ENCODE measurements at places on chromosomes 4 and X. TPM values are rescaled to one million over a fixed set of nuclear protein-coding genes. Genes with fewer than 3 reads are reported as not detected.

Gene RRH
- 0.07 TPM for total RNA-seq

Gene PWWP3B
- 1.5 TPM for total RNA-seq

Gene MTNR1A
- not detected for total RNA-seq

Gene HMX1
- total RNA-seq, result not detected

Gene MAOA
- 120 TPM for total RNA-seq

Gene TLR2
- 1.3 TPM for total RNA-seq

Gene CXorf49
- not detected for total RNA-seq

Gene HERC5
- total RNA-seq, result 1.7 TPM

Gene EMCN
- 105 TPM for total RNA-seq

Gene TCEAL5
- not detected for total RNA-seq

Gene ZNF630
- 2.3 TPM for total RNA-seq

Gene MAP7D2
- 0.04 TPM for total RNA-seq

Gene UGT2B11
- total RNA-seq, result not detected

Gene GRIA2
- total RNA-seq, result not detected

Gene PAK3
- 1.5 TPM for total RNA-seq

Gene NDNF
- not detected for total RNA-seq

Gene CTAG2
- total RNA-seq, result not detected

Gene PTTG2
- not detected for total RNA-seq

Gene TET2
- total RNA-seq, result 7.1 TPM

Gene PAGE5
- total RNA-seq, result not detected

Gene CLCN4
- 13.3 TPM for total RNA-seq

Gene GCNA
- 2.3 TPM for total RNA-seq

Gene SRPK3
- total RNA-seq, result 0.07 TPM

Gene SHROOM3
- 3.3 TPM for total RNA-seq

Gene DDX60
- 18.1 TPM for total RNA-seq

Gene AVPR2
- not detected for total RNA-seq

Gene CENPI
- total RNA-seq, result 44.7 TPM

Gene PDCL2
- not detected for total RNA-seq

Gene SLC6A14
- total RNA-seq, result not detected

Gene TEX13D
- total RNA-seq, result not detected

Gene VEGFC
- 18.9 TPM for total RNA-seq

Gene KANTR
- 4.6 TPM for total RNA-seq

Gene SPANXC
- total RNA-seq, result not detected

Gene MAGEB18
- total RNA-seq, result not detected

Gene RBM46
- total RNA-seq, result not detected

Gene TMPRSS11A
- not detected for total RNA-seq

Gene CDKL2
- total RNA-seq, result 0.13 TPM

Gene PPEF1
- total RNA-seq, result not detected

Gene PGAM4
- total RNA-seq, result not detected

Gene TLR1
- 6.5 TPM for total RNA-seq

Gene DDX53
- total RNA-seq, result not detected

Gene FGF16
- 4.5 TPM for total RNA-seq

Gene TRIM61
- total RNA-seq, result not detected

Gene SLC25A43
- total RNA-seq, result 17.7 TPM

Gene PAGE2B
- total RNA-seq, result not detected

Gene GPM6B
- total RNA-seq, result 1.1 TPM

Gene SPANXN4
- not detected for total RNA-seq

Gene PNMA6A
- total RNA-seq, result 0.53 TPM

Gene MAGEC1
- total RNA-seq, result 0.07 TPM

Gene FAM53A
- total RNA-seq, result 2.0 TPM

Gene OSTC
- 274 TPM for total RNA-seq

Gene CFAP99
- not detected for total RNA-seq

Gene PAGE1
- total RNA-seq, result not detected

Gene GATA1
- not detected for total RNA-seq

Gene RPS6KA6
- 0.95 TPM for total RNA-seq

Gene LAS1L
- 37.9 TPM for total RNA-seq

Gene CSAG2
- total RNA-seq, result not detected

Gene TKTL2
- total RNA-seq, result not detected

Gene KIT
- total RNA-seq, result 41.7 TPM
